Kidney glomerular epithelial cell (primary cell): ENCODE measurements at places on chromosomes 2 and 18.

DNA sequence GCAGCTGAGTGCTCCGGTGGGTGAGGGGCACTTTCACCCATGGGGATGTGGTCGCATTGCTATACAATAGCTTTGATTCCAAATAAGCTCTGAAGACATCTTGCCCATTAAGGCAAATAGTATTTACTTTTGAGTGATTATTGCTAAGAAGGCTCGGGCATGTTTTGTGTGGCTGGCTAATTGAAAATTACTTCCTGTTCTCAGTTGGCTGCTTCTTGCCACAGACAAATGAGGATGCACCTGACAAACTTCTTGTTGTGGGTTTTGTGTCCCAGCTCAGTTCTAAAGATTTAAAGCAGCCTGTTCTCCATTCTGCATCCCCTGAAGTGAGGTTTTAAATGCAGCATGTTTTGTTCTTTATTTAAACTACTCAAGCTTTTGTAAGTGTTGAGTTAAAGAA, 88.3 kb downstream of the KCNS3 start:
- no peak for DNase-seq

- DNase-seq: no peak
These were observed 17.2 kb upstream of the LYPD6B start for GRCh38 chr2:149021271-149021719.

GRCh38 chr18:24014062-24014985, at the start of gene TTC39C:
Gene TTC39C (plus strand): TSS chr18:24014754. CDS start chr18:24014872, 118 bp downstream.
- peak; percentile 60 for DNase-seq

- DNase-seq: no peak
These were observed 118.1 kb upstream of the EPAS1 start for GRCh38 chr2:46179037-46179621.

DNA sequence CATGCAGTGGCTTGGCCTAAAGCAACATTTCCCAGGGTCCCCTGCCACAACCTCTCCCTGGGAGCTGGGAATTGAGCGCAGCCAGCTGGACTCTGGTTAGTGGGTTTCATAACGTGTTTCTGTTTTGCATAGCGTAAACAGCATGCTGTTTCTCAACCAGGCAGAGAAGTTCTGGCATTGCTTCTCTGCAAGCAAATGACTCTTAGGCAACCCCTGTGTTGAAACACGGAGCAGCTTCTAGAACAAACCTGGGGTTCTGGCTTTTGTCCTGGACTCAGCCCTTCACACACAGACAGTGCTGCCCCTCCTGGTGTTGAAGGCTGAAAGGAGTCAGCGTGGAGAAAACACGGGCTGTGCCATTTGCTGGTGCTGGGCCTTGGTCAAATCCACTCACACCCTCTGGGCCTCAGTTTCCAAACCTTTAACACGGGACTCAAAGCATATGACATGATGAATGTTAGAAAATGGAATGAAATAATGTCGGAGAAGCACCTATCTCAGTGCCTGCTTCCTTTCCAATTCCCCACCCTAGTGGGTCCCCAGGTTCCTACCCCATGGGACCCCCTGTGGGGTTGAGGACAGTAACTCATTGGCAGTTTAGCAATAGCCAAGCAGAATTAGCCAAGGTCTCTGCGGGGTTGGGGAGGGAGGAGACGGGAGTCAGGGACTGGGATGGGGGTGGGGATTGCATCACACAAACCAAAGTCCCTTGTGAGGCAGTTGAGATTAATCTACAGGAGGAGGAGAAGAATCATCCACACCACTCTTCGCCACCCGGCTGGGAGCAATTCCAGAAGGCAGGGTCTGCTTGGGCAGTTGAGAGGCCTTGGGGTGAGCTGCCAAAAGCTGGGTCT, 30.2 kb upstream of the IL1R2 start:
- DNase-seq: no peak

GRCh38 chr2:106885329-106885728, 638 bp downstream of the ST6GAL2 start:
- DNase-seq: no peak

- DNase-seq: no peak
These were observed 24.2 kb downstream of the XRCC5 start for GRCh38 chr2:216133397-216133796.

GRCh38 chr18:27600245-27600644, 415.1 kb upstream of the CHST9 start:
- no peak for DNase-seq

- DNase-seq: no peak
These were observed 405.5 kb upstream of the FIGN start for GRCh38 chr2:164141271-164141670.

DNA sequence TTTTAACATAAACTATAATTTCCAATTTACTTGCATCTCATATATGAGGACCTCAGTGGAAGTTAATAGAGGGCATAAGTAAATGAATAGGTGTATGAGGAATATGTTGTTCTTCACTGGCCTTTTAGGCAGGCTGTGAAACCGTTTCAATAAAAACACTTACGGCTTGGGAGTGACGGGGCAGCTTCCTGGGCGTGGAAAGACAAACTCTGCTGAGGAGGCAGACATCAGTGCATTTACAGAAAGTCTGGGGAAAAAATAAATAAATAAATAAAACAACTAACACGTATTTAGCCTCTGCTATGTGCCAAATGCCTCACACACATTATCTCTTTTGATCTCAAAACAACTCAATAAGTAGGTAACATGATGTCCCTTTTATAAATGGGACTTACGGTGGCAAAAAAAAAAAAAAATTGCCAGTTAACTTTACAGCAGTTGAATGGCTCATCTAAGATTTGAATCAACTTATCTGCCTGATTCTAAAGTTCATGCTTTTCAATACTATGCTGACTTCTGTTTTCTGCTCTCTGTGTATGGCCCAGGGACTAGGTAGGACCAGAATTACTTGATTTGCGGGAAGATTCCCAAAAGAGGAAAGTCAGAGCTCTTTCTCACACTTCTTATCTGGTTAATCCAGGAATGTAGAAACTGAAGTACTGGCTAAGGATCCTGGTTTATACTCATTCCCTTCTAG, 77.5 kb upstream of the LRATD1 start:
- DNase-seq: no peak

GRCh38 chr2:47359375-47359868, 43.5 kb upstream of the MSH2 start:
- DNase-seq: no peak

DNA sequence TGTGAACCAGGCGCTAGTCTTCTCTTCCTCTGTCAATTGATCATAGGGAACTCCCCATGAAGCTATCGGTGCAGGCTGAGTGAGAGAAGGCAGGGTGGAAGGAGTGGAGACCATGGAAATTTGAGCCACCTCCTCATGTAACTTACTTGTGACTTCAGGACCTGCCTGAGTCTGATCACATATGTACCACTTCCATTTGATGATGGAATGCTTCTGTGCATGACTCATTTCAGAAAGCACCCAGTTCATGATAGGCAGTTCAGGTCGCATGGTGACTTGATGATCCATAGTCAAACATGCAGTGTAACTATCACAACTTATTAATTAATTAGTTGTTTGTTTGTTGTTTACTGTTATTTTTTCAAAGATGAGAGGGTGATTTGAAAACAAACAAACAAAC, 1296.7 kb downstream of the SUCLG1 start:
- no peak for DNase-seq

- no peak for DNase-seq
These were observed 12.2 kb downstream of the XDH start for GRCh38 chr2:31402388-31402787.

DNA sequence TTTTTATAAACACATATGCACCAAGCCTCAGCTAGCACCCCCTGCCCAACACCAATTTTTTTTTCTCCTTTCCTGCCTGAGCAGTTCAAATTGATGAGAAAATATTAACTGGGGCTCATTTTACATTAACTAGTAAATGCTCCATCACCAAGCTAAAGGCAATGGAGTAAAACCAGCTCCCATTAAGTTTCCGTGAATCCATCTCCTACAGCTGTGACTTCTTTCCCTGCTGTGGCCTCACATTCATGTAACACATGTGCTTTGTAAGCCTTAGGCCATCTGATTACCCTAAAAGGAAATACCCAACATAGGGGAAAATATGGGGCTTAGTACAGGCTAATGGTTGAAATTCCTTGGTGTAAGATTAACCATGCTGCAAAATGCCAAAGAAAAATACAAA, 60.8 kb downstream of the DNER start:
- DNase-seq: no peak

DNA sequence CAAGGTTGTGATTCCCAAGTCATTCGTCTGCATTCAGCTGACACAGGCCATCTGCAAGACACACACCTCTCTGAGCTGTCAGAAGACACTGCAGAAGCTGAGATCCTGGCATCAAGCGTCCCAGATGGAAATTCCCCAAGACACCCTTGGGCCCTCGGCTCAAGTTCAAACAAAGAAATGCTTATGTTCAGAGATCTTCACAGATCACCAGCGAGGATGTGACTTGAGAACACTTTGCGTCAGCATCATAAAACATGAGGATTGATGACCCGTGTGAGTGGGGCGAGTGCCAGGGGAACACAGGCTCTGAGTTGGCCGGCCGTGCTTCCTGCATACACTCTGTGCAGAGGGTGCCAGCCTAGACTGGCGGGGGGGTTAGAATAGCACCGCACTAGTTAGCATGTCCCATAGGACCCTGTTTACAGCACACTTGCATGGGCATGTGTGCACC, 36.8 kb downstream of the KCNIP3 start:
- peak; percentile 99 for DNase-seq

- no peak for DNase-seq
These were observed 13.6 kb downstream of the ARID5A start for GRCh38 chr2:96549967-96550786.

DNA sequence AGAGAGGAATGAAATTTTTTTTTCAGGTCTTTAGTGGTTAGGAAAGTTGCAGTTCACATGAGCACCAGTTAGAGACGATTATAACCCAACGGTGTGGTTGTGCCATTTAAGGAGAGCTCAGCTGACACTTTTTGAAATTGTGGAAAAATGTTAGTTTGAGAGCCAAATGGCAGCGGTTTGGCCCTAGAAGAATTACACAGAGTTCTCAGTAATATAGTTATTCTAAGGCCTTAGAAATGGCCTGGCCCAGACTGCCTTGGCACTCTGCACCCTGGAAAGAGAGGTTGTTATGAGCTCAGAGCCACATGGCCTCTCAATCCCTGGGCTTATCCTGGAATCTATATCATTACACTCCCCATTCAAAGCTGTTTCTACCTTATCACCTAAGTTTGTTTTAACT, 117.4 kb downstream of the RHBDD1 start:
- no peak for DNase-seq

- DNase-seq: no peak
These were observed 517 bp downstream of the GCFC2 start for GRCh38 chr2:75710220-75710576.
